ENCODE measurements at places on chromosomes 7 and 10.

GRCh38 chr10:99742254-99742653 is 10.2 kb downstream of the CUTC start:
- no peak for DNase-seq

DNA sequence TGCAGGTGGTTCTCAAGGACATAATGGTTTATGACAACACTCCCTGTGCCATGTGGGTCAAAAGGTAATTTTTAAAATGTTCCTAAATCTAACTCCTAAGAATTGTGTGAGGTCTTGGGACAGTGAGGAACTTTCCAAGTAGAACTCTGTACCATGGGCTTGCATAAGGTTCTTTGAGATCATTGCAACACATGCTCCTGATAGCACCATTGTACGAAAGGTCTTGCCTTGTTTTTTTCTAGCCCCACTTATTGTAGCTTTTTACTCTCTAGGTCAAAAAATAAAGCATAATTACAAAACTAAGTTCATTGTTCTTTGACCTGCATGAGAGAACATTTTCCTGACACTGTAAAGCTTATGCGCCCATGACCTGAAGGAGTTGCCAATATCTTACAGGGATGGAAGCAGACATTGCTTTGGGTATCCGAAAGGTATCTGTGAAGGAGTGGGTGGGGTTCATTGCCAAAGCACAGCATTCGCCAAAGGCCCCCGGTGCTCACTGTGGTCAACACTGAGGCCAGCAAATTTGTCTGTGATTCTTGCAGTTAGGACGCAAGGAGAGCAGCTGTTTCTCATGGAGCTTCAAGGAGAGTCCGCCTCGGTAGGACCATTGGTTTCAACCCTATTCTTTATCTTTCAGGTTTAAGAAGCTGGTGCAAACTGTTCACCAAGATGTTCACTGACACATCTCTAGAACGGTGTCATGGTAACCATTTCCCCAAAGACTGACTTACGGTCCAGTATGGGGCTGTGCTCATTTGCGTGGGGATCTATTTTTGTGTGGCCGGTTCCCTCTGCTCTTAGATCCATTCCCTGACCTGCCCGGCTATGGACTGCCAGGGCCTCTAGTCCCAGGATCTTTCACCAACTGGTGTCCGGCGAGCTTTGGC is 7.6 kb upstream of the PRKAG2 start:
- DNase-seq, result no peak

DNA sequence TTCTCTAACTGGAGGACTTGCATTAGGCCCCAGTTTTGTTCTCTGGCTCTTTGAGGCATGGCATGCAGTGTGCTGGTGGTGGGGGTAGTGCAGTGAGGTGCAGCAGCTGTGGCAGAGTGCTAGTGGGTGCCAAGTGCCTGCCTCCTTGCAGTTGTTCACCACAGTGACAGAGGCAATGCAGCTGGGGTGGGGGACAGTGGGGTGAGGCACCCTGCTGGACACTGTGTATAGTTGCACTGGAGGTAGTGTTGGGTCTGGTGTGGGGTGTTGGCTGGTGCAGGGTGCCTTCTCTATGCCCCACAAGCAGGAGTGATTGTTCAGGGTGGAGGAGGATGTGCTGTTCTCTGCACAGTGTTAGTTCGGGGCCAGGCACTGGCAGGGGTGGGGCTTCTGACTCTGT is 21.7 kb upstream of the KEL start:
- no peak for DNase-seq

- DNase-seq, result no peak
Observed at GRCh38 chr10:88186335-88186734, 322.9 kb downstream of the PTEN start.

DNA sequence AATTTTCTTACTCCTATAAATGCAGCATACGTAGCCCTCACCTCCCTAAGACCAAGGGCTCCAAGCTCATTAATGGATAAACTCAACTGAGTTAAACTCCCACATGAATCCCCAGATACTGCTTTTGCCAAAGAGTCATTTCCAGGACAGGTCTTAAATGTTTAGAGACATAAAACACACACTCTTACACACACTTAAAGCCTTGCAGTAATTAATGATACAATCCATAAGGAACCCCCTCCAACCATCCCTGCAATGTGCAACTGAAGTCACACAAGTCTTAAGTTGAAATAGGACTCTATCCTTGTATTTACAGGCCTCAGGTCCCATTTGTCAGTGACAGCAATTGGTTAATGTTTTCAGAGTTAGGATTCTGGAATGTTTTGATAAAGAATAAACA is 194.1 kb downstream of the FANK1 start:
- no peak for DNase-seq

GRCh38 chr7:155396661-155397060 is 61.3 kb upstream of the EN2 start:
- DNase-seq, result no peak

GRCh38 chr10:76481178-76481577 is 1049.8 kb downstream of the LRMDA start:
- no peak for DNase-seq

GRCh38 chr7:95766657-95767056 is 5.7 kb upstream of the DYNC1I1 start:
- DNase-seq, result no peak

GRCh38 chr10:3482200-3482993 is 302.6 kb downstream of the KLF6 start:
- DNase-seq, result no peak

DNA sequence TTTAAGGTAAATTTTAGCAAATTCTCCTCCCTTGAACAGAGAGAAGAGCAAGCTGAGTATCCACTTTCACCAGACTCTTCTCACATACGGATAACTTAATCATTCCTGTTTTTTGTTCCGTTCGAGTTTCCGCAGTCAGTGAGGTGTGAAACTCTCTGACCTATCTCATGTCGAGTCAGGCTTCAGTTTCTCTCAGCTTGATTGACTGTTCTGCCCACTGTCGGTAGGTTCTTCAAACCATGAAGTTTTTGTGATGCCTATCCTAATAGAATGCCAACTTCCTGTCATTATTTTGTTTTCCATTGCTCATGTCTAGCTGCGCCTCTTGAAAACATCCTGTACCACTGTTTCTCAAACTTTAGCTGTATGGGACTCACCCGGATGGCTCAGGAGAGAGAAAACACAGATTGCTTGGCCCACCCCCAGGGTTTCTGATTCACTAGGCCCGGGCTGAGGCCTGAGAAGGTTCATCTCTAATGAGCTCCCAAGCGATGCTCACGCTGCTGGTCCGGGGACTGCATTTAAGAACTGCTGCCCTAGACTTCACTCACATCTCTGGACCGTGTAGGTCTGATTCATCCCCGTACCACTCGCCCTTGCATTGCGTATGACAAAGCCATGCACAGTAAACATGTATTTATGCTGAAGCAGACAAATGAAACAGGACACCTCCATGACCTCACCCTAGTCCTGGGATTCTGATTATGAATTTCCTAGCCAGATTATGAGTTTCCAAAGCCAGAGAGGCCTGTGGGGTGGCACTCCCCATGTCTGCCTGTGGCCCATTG is 208.4 kb upstream of the AGK start:
- no peak for DNase-seq

GRCh38 chr10:18906636-18907035 is 142.0 kb upstream of the MALRD1 start:
- DNase-seq, result no peak

GRCh38 chr7:67912437-67912836 is 915.8 kb downstream of the TYW1 start:
- no peak for DNase-seq

DNA sequence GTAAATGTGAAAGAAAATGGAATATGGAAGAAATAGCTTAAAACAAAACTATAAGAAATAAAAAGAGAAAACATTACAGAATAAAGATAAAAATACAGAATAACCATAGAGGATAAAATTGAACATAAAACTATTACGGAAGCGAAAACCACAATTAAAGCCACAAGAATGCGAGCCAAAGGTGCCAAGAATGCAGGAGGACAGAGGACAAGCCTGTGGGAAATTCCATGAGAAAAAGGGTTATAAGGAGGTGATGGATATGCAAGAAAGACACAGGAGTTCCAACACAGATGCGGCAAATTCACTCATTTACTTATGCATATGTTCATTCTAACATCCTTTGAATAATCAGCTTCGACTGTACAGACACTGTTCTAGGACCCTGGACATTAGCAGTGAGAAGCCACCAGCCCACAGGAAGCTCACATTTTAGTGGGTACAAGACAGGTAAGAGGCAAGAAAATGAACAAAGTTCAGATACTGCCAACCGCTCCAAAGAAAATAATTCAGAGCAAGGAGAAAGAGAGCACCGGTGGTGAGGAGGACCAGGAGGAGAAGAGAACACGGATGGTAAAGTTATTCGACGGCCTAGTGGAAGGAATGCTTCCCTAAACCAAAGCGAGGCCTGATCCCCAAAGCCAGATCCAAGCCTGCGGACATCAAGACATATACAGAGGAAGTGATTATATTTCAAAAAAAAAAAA is 213.7 kb upstream of the MGMT start:
- no peak for DNase-seq

DNA sequence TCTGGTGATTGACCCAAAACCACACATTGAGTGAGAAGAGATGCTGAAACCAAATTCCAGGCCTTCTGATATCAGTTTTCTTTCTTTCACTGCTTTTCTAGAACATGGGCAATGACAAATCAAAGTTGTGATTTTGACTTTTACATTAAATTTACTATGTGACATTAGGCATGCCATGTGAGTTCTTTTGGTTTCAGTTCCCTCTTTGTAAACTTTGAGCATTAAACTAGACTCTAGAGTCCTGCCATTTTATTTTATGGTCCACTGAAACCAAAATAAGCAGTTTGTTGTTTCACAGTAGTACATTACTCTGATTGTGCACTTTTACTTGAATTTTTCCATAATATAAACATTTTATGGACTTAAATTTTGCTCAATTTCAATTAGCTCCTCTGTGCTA is 381.1 kb upstream of the SEMA3D start:
- DNase-seq, result no peak

DNA sequence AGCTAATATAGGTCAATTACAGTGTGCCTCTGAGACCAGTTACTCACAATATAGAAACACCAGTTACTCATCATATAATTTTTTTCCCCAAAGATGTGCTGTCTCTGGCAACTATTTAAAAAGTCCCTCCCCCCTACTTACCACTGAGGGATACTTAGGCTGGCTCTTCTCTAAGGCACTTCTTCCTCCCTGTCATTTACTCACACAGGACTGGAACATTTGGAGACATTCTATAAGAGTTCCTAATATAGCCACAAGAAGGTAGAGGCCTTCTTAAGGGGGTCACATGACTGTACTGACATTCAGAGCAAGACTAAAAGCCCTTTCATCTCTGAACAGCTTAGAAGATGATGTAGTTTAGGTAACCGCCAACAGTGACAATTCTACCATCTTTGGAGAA is 44.4 kb upstream of the SLIT1 start:
- no peak for DNase-seq

- no peak for DNase-seq
Observed at GRCh38 chr7:110650328-110650727, 440.6 kb upstream of the LRRN3 start.

GRCh38 chr10:31303212-31303611 is 15.8 kb upstream of the ZEB1 start:
- DNase-seq, result no peak

- DNase-seq, result no peak
Observed at GRCh38 chr7:48298779-48299178, 127.5 kb downstream of the ABCA13 start.

- DNase-seq, result no peak
Observed at GRCh38 chr10:128318366-128318765, 192.1 kb upstream of the MKI67 start.

GRCh38 chr10:34232481-34232880 is 582.6 kb downstream of the PARD3 start:
- DNase-seq, result no peak

GRCh38 chr7:8143151-8143874 is 118.7 kb downstream of the ICA1 start:
- DNase-seq, result no peak

- no peak for DNase-seq
Observed at GRCh38 chr10:14478201-14478600, 147.5 kb upstream of the FRMD4A start.

- DNase-seq, result no peak
Observed at GRCh38 chr7:78179211-78179610, 380.6 kb downstream of the PHTF2 start.

DNA sequence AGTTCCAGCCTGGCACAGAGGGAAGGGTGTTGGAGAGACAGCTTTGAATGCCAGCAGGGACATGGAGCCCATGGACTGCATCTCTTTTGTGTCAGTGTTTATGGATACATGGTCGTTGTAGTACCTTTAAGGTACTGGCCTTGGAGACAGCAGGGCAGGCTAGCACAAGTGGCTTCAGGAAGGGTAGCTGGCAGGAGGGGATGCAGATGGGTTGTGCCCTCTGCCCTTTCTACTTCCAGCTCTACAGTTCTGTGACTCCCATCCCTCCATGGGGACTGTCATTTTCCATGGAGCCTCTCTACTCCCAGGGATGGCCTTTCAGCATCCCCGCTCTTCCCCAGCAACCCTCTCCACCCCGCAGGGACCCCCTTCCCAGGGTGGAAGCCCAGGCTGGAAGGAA is 25.1 kb downstream of the POLL start:
- no peak for DNase-seq

- no peak for DNase-seq
Observed at GRCh38 chr10:5854131-5854475, 35.6 kb downstream of the ANKRD16 start.

GRCh38 chr10:98173260-98173659 is 38.8 kb downstream of the R3HCC1L start:
- DNase-seq, result no peak

- no peak for DNase-seq
Observed at GRCh38 chr10:121899727-121900126, 28.1 kb downstream of the ATE1 start.

- DNase-seq, result no peak
Observed at GRCh38 chr7:92875719-92876118, 39.3 kb upstream of the CDK6 start.

All from midbrain (tissue), 1 donor.